ENCODE measurements at places on chromosomes 16 and 17.

- no peak for DNase-seq
Observed at GRCh38 chr16:78882751-78883150, 717.8 kb downstream of the MAF start.

GRCh38 chr17:21113716-21114115 lies 13.0 kb upstream of the DHRS7B start:
- no peak for DNase-seq

- DNase-seq, result peak; percentile 65
Observed at GRCh38 chr16:63289834-63290460, 1253.7 kb upstream of the CDH8 start.

DNA sequence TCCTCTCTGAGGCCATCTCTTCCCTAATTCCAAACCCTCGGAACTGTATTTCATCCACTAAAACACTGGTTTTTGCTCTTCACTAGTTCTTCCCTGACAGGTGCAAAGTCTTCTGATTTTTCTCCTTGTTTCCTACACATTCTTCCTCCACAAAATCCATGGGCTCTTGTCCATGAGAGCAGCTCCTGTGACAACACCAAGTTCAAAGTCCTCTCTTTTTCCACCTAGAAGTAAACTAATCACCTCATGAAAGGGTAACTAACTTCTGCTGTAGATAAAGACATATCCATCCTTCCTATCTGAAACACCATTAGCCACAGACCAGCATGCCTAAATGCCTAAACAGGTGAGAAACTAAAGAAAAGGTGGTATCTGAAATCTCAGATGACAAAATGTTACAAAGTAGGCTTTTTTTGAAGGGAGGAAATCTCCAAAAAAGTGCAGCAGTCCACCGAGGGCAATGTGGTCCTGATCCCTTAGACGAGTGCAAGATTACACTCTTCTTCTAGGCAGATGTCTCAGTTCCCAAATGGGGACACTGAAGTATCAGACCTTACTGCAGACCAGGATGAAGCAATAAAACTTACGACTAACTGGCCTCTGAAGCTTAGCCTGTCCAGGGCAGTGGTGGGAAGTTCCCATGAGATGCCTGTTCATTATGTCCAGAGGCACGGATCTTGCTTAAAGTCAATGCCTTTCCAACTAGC lies 2.8 kb downstream of the PIP4K2B start:
- DNase-seq, result no peak

DNA sequence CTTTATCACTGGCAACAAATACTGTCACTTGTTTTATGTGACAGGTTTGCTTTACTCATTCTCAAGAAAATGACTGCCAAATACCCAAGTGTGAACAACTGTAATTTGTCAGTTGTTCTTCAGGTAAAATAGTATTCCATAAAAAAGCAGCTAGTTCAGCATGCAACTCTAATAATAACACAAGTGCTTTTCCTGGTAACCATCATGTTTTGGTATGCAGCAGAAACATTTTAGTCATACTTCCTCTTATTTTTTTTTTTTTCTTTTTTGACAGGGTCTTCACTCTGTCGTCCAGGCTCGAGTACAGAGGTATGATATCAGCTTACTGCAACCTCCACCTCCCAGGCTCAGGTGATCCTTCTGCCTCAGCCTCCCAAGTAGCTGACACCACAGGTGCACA lies 4.6 kb downstream of the TERF2 start:
- no peak for DNase-seq

DNA sequence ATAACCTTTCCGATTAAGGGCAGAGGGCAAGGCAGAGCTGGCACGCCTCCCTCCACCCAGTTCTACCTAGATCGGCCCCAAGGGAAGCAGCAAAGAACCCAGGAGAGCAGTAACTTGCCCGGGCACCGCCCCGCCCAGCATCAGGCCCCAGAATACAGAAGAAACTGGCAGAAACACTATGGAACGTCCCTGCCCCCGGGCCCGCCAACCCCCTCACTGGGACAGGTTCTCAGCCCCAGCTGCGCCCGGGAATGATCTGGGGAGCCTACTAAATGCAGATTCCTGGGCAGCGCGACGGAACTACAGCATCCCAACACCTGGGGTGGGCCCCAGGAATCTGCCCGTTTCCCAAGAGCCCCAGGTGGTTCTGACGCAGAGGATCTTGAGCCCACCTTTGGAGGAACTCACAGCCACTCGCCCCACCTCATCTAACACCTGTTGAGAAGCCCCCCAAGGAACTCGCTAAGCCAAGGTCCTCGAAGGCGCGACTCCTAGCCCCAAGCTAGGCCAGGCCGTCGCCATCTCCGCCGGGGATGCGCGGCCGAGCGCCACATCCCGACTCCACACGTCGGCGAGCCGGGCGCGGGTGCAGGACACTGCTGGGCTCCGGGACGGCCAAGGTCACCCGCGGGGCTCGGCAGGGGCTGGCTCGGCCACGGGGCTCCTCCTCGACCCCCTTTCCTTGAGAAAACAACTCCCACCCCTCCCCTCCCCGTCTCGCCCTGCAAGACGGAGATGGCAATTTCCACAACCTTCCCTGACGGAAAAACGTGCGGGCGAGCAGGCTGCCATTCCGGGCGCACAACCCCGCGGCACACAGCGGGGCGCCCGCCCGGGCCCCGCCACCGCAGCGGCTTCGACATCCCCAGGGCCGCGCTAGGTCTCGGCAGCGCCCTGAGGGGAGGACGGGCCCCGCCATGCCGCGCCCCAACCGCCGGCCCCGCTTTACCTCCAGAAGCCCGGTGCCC lies 913 bp downstream of the CDIP1 start:
- DNase-seq, result peak; percentile 52

DNA sequence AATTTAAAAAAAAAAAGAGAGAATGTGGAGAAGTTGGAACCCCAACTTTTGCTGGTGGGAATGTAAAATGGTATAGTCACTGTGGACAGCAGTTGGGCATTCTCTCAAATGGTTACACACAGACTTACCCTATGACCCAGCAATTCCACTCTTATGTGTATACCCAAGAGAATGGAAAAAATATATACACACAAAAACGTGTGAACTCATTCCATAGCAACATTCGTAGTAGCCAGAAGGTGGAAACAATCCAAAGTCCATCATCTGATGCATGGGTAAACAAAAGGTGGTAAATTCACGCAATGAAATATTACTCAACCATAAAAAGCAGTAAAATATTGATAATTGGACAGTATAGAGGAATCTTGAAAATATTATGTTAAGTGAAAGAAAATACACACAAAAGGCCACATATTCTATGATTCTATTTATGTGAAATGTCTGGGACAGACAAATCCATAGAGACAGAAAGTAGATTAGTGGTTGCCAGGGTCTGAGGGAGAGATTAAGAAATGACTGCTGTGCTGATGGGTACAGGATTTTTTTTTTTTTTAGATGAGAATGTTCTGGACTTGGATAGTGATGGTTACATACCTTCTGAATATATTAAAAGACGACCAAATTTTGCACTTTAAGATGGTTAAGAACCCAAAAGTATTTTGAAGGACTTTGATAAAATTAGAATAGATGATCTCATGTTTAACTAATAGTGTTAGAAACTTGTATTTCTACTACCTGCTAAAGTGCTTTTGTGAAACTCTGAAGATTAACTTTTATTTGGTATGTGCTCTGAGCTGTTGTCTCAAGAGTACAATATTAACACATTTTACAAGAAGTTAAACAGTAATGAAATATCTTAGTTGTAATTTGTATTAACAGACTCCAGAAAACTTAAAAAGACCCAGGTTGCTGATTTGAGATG lies 60.9 kb downstream of the MRTFB start:
- DNase-seq, result no peak

DNA sequence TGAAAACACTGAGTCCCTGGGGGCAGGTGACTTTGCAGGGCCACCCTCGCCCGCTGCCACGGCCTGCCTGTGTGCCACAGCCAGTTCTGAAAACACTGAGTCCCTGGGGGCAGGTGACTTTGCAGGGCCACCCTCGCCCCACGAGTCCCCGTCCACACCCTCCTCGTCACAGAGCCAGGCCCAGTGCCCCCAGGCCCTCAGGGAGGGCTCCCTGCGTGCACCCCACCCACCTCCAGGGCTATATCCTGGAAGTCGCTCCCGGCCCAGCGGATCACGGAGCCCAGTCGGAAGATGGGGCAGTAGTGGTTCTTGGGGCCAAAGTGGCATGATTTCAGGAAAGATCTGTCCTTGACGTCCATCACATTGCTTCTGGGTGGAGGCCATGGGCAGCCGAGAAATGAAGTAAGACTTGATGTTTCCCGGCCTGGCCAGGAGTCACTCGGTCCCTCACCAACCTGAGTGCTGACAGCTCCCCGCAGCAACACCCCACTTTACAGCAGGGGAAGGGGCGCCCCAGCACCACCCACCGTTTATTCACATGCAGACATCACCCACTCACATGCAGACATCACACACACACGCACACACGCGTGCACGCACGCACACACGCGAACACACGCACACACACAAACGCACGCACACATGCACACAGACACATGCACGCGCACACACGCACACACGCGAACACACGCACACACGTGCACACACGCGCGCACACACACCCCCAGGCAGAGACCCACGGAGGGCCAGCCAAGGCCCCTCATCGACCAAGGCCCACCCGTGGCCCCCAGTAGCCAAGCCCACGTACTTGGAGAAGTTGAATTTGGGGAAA lies 6.5 kb downstream of the P2RX5 start:
- no peak for DNase-seq

GRCh38 chr16:62014319-62014923 lies 21.8 kb downstream of the CDH8 start:
- no peak for DNase-seq

DNA sequence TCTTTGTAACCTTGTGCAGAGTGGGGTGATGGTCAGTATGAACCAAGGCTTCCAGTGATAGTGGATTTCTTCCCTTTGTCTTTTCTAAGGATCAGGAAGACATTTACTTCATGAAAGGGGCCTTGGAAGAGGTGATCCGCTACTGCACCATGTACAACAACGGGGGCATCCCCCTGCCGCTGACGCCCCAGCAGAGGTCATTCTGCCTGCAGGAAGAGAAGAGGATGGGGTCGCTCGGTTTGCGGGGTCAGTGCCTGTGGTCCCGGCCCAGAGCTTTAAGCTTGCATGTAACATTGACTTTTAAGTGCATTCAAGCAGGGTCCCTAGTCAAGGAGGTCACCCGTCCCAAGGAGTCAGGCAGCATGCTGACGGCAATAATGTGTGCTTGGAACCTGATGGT lies 56.0 kb downstream of the MEAK7 start:
- no peak for DNase-seq

- DNase-seq, result no peak
Observed at GRCh38 chr16:901149-901548, 69.6 kb downstream of the LMF1 start.

All from nephron progenitor cell (in vitro differentiated cells).